ENCODE measurements at places on chromosomes 2 and 18.

- DNase-seq, result peak; percentile 52
Observed at GRCh38 chr2:84946204-84947009, 24.6 kb upstream of the KCMF1 start.

DNA sequence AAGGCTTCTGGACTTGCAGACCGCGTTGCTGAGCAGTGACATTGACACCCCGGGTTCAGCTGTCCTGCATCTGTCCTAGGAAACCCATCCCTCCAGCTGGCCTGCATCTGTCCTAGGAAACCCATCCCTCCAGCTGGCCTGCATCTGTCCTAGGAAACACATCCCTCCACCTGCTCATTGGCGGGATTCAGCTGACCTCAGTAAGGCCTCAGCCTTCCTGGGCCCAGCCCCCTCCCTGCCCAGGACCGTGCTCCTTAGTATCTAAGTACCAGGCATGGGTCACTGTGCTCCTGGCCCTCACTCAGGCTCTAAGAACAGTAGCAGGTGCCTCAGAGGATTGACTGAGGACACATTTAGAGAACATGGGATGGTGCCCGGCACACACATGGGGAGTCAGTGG, 1.2 kb downstream of the MLPH start:
- no peak for DNase-seq

DNA sequence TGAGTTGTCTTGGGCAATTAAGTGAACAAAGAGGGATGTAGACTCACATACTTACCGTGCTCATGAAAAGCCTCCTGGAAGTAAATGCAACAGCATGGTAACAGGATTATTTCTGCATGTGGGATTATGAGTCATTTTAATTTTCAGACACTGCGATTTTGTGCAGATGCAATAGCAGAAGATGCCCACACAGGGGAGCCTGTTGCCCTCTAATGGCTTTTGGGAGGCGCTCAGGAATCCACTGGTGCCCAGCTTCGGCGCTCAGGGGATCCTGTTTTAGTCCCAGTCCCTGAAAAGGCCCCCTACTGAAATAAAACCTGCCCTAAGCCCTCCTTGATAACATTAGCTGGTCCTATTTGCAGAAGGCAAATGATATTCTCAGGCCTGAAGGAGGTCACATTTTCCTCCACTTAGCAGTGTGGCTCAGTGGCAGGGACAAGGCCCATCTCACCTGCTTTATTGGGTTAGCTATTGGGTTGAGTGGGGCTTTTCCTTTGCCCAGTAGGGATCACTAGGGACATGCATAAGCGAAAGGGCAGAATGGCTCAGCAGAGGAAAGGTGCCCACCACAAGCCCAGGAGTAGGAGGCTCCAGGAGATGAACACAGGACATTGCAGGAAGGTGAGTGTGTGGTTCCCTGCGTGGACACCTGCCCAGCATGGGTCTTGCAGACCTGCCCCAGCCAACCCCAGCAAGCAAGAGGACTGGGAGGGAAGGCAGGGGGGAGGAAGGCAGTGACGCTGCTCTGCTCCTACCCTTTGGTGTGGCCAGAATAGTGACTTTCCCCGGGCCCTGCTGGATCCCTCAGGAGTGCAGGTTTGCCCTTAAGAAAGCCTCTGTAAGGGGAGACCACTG, 26.5 kb upstream of the KCNS3 start:
- DNase-seq, result no peak

GRCh38 chr2:211128287-211128686, 571.9 kb downstream of the CPS1 start:
- DNase-seq, result no peak

DNA sequence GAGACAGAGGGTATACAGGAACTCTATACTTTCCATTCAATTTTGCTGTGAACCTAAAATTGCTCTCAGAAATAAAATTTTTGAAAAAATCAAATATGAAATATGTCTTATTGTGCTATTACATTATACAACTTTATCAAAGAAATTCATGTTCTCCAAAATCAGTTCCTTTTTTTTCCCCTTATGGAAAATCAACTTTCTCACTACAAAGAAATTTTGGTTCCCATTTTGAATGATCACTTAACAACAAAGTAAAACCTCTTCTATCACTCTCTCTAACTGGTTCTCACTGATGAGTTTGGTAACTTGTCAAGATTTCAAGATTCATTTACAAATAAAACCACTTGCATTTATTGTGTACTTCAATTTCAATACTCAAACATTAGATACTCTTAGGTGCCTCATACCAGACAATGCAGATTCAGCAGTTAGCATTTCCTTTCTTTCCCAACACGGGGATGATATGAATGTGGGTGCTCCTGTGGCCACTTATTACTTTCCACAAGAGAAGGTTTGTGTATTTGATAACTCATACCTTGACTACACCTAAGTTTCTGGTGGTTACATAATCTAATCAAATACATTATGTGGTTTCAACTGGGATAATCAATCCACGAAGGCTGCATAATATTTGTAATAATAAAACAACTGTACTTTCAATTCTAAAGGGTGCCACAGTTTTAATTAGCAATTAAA, 6.4 kb downstream of the PSME4 start:
- no peak for DNase-seq

DNA sequence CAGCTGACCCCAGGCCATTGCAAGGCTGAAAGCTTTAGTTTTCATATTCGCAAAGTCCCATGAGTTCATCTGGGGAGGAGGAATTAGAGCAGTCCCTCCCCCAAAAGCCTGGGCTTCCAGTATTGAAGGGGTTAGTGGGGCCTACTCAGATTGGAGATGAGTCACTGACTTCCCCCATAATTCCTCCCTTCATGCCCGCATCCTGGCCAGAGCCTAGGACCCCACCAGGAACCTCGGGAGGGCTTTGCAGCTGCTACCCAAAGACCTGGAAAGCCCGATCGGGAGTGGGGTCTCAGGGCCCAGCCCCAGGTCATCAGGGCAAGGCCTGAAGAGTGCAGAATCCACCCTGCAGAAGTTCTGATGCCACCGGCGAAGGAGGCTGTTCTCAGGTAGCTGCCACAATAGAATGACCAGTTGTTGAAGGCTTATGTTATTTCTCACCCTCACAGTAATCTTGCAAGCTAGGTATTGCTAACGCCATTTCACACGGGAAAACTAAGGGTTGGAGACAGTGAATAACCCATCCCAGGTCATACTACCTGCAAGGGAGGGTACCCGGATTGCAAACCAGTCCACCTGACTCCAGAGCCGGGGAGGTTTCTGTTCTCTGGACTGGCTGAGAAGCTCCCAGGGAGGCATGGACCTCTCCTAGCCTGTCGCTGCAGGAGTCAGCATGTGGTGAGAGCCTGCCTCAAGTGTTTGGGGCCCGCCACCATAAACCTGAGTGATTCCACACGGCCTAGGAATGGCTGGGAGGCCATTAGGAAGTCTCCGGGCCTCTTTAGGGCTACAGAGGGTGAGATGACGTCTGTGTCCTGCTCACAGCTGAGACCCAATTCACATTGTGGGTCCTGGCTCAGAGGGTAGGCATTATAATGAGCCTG, 5.8 kb upstream of the ARID5A start:
- no peak for DNase-seq

DNA sequence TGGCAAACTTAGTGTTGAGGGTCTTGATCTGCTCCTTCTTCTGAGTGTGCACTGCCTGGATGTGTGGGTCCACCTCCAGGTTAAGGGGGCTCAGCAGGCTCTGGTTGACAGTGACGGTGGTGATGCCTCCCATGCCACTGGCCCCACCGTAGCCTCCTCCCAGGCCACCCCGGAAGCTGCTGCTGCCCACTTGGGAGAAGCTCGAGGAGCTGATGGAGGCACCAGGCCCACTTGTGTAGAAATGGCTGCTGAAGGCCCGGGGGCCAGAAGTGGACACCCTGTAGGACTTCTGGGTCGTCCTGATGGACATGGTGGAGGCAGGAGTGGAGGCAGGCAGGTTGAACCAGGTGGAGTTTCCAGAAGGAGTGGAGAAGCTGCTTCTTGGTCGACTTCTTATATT, 6.4 kb upstream of the DUSP19 start:
- DNase-seq, result no peak

- no peak for DNase-seq
Observed at GRCh38 chr18:24126155-24126961, 12.5 kb upstream of the CABYR start.

- no peak for DNase-seq
Observed at GRCh38 chr2:216634370-216635148, 1.3 kb downstream of the IGFBP2 start.

- DNase-seq, result no peak
Observed at GRCh38 chr2:230777721-230778120, 65.1 kb downstream of the CAB39 start.

GRCh38 chr2:42252464-42252863, 83.3 kb downstream of the EML4 start:
- DNase-seq, result no peak

- DNase-seq, result no peak
Observed at GRCh38 chr18:22189449-22190166, 20.2 kb downstream of the GATA6 start.

DNA sequence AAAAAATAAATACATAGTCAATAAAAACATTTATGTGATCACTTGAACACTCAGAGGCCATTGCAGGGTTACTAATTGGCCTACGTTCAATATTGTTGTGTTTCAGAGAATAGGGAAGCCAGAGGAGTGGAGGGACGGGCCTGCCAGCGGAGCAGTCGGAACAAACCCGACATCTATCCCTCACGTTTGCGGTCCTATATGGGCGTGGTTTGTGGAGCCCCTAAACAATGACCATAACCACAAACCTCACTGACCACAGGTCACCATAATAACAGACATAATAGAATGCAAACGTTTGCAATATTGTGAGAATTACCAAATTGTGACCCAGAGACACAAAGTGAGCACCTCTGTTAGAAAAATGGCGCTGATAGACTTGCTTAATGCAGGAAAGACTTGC, 19.5 kb upstream of the ZNF516 start:
- DNase-seq, result no peak

DNA sequence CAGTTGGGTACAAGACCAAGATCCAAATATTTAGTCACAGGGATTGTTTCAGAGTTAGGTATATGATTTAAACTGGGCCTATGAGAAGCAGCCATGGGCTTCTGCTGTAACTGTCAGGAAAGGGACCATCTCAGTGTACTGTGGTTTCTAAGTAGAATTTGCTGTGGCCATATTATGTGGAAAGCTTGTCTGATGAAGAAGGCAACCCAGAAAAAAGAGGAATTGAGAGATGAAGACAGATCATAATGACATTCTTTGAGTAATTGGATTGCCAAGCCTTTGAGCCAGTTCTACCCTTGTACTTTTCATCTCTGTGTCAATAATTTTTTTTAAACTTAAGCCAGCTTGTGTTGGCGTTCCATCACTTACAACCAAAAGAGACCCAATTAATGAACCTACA, 259.6 kb downstream of the NUP35 start:
- no peak for DNase-seq

DNA sequence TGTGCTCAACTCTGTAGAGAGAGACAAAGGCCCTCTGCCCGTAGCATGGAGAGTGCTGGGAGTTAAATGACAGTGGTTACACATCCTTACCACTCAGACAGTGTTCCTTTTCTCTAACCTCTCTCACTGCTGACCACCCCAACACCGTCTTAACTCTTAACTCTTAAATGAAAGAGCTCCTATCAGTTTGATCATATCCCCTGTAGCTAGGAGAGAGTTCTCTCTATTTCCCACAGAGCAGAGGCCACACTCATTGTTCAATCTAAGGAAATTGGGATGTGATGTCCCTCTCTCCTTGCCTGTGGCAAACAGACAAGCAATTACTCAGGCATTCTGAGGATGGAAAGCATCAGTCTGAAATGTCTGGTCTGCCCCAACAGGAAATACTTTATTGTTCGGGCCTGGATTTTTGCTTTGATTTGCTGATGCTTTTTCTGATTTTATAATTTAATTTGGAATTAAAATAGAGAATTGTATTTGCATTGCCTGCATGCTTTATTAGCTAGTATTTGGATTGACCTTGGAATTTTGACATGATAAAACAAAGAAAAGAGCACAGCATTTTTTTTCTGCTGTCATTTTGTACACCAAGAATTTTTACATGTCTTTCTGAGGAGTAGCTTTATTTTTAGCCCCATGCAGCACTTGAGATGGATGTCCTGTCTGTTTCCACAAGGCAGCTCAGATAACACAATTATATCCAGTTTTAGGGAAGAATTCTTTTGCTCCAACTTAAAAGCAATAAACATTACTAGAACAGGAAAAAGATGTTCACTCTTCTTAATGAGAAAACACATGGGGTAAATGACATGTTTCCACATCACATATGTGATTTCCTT, 27.7 kb upstream of the IER3IP1 start:
- DNase-seq, result no peak

GRCh38 chr2:105907184-105907583, 162.5 kb downstream of the NCK2 start:
- no peak for DNase-seq

- DNase-seq, result no peak
Observed at GRCh38 chr18:62018759-62019041, 125.9 kb upstream of the RNF152 start.

DNA sequence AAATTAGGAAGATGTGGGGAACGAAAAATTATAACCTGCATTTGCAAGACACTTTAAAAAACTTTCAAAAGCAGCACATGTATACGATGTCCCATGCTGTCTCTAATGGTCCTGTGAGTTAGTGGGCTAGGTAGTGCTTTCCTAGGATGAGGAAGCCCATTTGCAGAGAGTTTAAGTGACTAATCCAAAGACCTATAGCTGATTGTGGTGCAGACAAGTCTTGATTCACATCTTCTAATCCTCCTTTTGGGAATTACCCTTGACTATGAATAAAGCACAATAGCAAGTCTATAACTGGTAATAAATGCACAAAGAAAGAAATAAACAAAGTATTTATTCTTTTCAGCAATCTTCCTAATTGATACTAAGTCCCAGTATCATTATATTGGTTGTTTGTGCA, 234.6 kb upstream of the FANCL start:
- no peak for DNase-seq

DNA sequence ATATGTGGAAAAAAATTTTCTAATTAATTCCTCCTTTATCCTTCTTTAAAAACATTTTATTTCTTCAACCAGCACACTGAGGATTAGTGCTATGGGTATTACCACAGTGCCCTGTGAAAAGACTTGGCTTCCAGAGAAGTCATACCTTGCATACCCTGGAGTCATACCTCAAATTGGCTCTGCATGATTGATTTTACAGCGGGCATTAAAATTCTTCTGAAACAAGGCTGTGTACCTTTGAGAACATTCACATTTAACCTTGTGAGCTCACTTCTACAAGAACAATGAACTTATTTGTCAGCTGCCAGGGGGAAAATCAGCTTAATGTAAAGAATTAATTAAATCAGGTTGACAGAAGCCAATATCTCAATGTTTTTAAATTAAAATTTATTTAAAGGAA, 44.6 kb downstream of the SLC35F5 start:
- DNase-seq, result no peak

- DNase-seq, result no peak
Observed at GRCh38 chr2:118847762-118848172, 319 bp upstream of the EN1 start.

- DNase-seq, result no peak
Observed at GRCh38 chr2:15756011-15756550, 164.4 kb downstream of the DDX1 start.

- no peak for DNase-seq
Observed at GRCh38 chr2:149027590-149028250, 10.8 kb upstream of the LYPD6B start.

GRCh38 chr2:241122376-241123002, 20.4 kb upstream of the MTERF4 start:
- DNase-seq, result no peak
